ENCODE measurements at places on chromosomes 16 and 17. TPM values are rescaled to one million over a fixed set of nuclear protein-coding genes. Genes with fewer than 3 reads are reported as not detected.

The MMP15 gene
- 72.6 TPM for total RNA-seq

The KRT17 gene
- total RNA-seq: not detected

The TBC1D3K gene
- not detected for total RNA-seq

The CCL7 gene
- not detected for total RNA-seq

The SSTR5 gene
- total RNA-seq: 35.3 TPM

The PPP4C gene
- 31.3 TPM for total RNA-seq

The GRAP gene
- 3.2 TPM for total RNA-seq

The ARL5C gene
- total RNA-seq: not detected

The LGALS9B gene
- not detected for total RNA-seq

The CLEC18C gene
- not detected for total RNA-seq

The CFAP97D1 gene
- total RNA-seq: not detected

The GFAP gene
- 4.7 TPM for total RNA-seq

The SLC35G6 gene
- total RNA-seq: not detected

The GPR139 gene
- not detected for total RNA-seq

The PRCD gene
- total RNA-seq: 10.2 TPM

The TBC1D3C gene
- not detected for total RNA-seq

The ENPP7 gene
- total RNA-seq: not detected
